ENCODE measurements at places on chromosomes 6 and 20.
A peak's percentile ranks its signal among the peaks of the same experiment; 100 is the strongest.

DNA sequence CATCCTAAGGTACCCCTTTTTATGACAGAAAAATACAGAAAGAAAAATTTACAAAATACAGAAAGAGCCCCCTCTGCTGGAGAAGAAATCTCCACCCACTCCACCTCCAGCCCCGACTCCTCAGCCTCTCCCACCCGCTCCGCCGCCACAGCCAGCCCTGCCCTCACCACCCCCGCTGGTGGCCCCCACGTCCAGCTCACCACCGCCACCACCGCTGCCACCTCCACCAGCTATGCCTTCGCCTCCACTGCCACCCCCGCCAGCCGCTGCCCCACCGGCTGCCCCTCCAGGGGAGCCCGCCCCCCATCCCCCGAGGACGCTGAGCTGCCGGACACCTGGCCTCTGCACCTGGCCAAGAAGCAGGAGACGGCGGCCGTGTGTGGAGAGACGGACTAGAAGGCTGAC, 17.7 kb downstream of the WFDC2 start:
- DNase-seq: no peak

DNA sequence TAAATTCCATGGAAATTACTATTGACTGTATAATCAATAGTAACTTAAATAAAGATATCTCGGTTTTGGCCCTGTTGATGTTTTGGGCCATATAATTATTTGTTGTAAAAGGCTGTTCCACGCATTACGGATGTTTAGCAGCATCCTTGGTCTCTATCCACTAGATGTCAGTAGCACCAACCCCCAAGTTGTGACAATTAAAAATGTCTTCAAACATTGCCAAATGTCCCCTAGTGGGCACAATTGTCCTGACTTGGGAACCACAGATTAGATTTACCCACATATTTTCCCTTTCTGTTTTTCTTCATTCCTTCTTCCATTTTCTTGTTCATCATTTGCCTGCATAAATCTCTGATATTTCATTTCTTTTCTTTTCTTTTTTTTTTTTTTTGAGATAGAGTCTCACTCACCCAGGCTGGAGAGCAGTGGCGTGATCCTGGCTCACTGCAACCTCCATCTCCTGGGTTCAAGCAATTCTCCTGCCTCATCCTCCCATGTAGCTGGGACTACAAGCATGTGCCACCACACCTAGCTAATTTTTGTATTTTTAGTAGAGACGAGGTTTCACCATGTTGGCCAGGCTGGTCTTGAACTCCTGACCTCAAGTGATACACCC, 13.6 kb upstream of the WFDC8 start:
- DNase-seq: peak; percentile 40

- DNase-seq: no peak
Measured at GRCh38 chr20:22385602-22386305, 198.6 kb downstream of the FOXA2 start.

DNA sequence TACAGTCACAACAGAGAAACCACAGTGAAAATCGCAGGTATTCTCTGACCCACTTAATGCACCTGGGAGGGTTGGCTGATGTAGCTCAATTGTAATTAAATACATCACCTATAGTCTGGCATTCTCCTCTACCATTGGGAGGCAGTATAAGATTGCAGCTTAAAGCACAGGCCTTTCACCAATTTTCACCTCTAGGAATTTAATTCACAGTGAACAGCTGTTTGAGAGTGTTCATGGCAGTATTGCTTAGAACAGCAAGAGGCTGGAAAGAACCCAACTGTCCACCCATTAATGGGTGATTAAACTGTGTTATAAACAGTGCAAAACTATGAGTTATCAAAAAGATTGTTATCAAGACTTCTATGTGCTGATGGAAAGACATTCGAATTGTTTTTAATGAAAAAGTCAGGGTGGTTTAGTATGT, 2.0 kb downstream of the EDEM2 start:
- DNase-seq: peak; percentile 63

- no peak for DNase-seq
Measured at GRCh38 chr6:139308286-139308916, 16.6 kb upstream of the TXLNB start.

DNA sequence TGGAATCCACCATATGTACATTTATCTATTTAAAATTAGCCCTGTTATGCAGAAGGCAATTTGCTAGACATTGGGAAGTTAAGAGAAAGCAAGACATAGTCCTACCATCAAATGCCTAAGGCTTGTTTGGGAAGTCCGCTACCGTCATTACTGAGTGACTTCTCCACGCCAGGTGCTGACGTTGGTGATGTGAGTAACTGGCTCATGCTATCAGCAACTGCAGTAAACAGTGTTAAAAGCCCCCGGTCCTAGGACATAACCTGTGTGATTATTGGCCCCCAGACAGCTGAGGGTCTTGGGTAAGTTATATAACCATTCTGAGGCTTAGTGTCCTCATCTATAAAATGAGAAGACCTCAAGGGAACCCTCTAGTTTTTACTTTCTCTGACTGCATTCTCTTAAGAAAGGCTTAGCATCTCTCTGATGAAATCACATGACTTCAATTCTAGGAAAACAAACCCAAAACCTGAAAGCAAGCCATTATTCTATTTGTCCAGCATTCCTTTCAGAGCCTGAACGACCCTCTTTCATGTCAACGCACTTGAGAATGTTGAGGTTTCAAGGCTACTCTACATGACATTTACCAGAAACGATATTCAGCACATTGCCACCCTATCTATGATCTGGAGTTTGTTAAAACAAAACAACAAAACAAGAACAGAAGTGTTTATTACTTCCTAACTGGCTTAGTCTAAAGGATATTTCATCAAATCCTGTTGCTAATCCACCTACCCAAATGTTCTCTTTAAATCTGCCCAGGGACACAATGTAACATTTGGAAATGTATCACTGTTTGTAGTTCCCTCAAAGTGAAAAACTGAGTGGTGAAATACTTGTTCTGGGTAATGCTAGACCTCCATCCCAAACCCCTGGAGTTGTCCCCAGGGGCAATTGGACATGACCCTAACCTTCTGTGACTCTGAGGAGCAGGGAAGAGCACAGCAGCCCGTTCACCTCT, 133.8 kb downstream of the BTBD3 start:
- no peak for DNase-seq

DNA sequence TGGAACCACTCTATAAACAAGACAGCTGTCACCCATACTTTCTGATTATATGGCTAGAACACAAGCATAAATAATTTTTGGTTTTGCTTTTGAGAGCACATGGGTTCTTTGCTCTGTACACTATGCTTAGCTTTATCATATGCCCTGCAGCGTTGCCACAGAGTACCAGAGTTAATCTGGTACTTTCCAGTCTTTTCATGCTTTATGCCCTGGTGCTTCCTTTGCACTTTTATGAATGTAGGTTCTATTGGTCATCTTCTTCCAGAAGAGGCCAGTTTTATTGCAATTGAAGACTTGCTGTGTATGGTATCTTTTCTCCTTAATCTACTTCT, 20.8 kb downstream of the SHLD1 start:
- no peak for DNase-seq

DNA sequence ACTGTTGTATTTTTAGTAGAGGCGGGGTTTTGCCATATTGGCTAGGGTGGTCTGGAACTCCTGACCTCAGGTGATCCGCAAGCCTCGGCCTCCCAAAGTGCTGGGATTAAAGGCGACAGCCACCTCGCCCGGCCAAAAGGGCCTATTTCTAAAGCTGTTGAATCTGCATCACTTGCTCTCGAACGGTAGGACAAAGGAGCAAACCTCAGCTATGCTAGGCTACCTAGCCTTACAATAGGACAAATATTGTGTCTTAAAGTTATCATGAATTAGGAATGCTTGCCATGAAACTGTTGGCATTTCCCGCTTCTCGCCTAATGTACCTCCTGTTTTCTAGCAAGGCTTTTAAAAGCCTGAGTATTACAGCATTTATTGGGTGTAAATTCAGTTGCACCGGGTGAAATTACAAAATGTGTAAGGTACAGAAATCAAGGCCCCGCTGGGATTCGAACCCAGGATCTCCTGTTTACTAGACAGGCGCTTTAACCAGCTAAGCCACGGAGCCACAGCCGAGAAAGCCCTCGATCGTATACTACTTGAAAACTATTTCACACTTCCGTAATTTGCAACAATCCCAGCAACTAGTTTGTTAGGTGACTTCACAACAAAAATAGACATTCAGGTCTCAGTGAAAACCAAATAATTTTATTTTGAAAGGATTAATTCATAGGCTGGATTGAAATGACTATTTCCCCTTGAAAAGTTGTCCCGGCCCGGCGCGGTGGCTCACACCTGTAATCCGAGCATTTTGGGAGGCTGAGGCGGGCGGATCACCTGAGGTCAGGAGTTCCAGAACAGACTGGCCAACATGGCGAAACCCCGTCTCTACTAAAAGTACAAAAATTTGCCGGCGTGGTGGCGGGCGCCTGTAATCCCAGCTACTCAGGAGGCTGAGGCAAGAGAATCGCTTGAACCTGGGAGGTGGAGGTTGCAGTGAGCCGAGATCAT, 211.6 kb upstream of the ZNF184 start:
- peak; percentile 43 for DNase-seq

GRCh38 chr6:26454631-26455030, 3.1 kb upstream of the BTN2A1 start:
- no peak for DNase-seq

- DNase-seq: no peak
Measured at GRCh38 chr20:63534831-63535651, 2.1 kb downstream of the PTK6 start.

All from GM20000 (cell line).